ENCODE measurements at places on chromosomes 6 and 20.

DNA sequence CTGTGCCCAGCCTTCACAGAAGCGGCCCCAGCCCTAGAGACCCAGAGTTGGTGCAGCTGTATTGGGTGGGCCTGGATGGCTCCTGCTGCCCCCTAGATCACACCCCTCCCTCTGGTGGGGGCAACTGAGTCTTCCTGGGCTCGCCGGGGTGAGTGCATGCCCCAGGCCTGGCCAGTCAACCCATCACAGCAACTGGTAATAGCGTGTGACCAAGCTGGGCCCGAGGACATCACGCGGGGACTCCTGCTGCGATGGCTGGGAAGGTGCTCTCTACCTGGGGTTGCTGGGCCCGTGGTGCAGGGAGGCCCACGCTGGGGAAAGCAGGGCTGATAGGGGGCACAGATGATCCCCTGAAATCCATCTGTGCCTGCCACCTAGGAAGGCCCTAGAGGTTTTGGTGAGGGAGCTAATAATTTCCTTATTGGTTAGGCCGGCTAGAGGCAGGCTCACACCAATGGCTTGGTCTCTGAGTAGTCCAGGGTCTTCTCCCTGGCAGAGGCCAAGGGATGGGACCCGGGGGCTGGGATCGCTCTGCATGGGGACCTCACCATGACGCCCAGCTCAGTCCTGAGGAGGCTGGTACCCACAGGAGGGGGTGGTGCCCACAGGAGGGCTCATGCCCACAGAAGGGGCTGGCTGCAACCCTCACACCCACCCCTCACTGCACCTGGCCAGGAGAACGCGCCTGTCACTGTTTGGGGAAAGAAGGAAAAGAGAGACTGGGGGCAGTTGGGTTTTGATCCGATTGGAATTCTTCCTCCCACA is 103.9 kb downstream of the ASXL1 start:
- no peak for DNase-seq

GRCh38 chr6:107506145-107506544 is 16.2 kb downstream of the SOBP start:
- no peak for DNase-seq

GRCh38 chr6:23246896-23247295 is 677.5 kb downstream of the HDGFL1 start:
- no peak for DNase-seq

DNA sequence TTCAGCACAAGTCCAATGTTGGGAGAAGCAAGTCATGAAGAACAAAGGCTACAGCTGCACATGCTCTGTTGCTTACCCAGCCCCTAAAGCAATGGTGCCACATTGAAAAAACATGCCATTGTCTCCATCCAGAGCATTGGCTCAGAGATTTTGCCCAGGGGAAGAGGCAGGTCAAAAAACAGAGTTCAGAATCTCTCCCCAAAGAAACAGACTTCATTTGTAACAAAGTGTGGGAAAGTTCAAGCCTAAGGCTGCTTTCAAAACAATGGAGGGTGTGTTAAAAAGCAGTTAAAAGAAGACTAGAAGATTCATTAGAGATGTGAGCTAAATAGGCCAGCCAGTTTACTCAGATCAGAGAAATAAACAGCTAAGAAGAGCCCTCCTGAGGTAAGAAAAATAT is 63.6 kb downstream of the DZANK1 start:
- no peak for DNase-seq

Measured in activated naive CD4-positive, alpha-beta T cell treated with anti-CD3 and anti-CD28 coated beads, Interleukin-2, amount 50 U/mL, for 16 hours (primary cell).